Tongue (tissue), 3 donors: ENCODE measurements at places on chromosomes 13 and 19. TPM values are rescaled to one million over a fixed set of nuclear protein-coding genes. Genes with fewer than 3 reads are reported as not detected.

DNA sequence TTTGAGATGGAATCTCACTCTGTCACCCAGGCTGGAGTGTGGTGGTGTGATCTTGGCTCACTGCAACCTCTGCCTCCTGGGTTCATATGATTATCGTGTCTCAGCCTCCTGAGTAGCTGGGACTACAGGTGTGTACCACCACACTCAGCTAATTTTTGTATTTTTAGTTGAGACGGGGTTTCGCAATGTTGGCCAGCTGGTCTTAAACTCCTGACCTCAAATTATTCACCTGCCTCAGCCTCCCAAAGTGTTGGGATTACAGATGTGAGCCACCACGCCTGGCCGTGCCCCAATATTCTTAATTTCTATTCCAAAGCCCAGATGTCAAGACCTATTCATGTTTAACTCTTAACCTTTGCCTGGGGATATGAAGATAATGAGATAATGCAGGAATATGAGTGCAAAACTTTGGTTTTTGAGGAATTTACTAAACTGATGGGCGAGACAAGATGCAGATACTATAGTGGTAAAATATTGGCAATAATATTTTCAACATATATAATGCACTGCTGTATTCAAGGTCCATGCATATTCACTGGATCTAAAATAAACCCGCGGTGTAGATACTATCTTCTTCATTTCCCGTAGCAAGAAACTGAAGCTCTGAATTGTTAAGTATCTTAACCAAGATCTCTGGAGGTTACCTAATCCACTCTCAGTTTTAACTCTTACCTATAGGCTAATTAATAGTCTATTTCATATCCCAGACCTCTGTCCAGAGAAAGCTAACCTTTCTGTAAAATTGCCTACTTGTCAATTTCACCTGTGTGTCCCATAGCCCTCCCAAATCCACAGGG is 43.7 kb upstream of the HMGB1 start:
- DNase-seq, result no peak

DNA sequence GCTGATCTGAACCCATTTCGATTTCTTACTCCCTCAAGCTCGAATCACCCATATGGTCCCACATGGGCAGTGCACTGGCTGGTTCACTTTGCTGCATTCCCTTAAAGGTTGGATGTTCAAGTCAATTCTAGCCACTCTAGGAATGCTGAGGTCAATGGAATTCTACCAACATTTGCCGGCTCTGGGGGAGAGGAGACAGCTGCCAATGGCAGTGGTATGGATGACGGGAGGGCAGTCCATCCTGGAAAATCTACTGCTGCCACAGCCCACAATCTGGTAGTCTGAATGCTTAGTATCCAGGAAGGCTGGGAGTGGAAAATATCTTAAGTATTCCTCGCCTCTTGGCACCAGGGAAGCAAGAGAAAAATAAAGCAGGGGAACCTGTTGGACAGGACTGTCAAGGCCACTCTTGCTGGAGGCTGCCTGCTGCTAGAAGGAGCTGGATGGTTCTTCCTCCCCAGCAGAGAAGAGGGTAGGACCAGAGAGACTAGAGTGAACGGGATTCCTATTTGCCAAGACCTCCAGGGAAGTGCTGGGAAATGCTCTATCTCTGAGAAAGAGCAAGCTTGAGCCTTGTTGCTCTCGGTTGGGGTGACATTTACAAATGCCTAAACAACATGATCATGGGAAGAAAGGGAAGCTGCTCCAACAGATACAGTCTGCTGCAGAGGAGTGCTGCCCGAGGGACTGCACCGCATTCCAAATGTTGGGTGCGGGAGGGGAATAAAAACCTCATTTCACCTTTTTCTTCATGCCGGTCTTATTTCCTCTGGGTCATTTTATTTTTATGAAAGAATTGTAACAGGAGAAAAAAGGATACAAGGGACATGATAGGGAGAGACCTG is 20.7 kb upstream of the HMGB1 start:
- DNase-seq, result peak; percentile 57

DNA sequence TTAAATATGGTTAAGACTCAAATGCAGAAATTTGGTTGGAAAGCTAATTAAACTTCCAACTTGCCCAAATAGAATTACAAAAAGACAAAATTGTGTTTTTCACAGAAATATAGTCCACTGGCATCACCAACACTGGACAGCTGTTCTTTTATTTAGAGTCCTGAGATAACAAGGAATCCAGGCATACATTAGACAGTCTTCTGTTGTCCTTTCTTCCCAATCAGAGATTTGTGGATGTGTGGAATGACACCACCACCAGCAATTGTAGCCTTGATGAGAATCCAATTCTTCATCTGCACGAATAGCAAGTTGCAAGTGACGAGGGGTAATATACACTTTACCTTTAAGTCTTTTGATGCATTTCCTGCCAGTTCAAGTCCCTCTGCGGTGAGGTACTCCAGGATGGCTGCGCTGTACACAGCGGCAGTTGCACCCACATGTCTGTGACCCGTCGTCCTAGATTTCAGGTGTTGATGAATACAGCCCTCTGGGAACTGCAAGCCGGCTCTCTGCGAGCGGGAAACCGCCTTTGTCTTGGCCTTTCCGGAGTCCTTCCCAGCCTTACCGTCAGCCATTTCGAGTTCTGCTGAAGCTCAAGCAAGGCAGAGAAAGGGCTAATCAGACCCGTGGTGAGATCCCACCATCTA is 14.7 kb downstream of the UBAC2 start:
- DNase-seq, result no peak

DNA sequence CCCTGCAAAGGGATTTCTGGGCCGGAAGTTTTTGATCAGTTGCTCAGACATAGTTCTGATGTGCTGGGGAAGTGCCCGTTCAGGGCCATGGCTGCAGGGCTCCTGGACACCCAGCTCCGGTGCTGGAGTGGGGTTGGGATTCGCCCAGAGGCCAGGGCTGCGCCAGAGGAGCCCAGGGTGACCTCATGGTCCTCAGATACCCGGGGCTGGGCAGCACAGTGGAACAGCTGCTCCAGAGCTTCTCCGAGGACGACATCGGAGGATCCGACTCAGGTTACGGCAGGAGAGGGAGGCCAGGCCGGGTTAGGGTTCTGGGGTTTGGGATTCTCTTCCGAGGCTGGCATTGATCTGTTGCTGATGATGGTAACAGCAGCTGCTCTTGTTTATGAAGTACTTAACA is 20.9 kb downstream of the CARM1 start:
- DNase-seq, result peak; percentile 88

DNA sequence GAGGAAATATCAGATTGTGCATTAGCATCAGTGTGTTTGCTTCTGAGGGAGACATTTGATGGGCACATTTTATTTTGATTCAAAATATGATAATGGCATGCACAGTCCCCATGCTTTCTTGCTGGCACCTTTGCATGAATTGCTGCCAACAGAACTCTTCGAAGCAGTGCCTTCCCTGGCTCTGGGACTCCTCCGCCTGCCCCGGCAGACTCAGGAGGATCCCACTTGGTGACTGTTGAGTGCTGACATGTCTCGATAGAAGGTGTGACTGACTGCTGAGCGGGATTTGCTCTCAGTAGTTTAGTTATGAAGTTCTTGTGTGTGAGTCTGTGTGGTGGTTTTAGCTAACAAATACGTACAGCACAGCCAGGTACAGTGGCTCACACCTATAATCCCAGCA is 239.7 kb downstream of the FGF9 start:
- no peak for DNase-seq

DNA sequence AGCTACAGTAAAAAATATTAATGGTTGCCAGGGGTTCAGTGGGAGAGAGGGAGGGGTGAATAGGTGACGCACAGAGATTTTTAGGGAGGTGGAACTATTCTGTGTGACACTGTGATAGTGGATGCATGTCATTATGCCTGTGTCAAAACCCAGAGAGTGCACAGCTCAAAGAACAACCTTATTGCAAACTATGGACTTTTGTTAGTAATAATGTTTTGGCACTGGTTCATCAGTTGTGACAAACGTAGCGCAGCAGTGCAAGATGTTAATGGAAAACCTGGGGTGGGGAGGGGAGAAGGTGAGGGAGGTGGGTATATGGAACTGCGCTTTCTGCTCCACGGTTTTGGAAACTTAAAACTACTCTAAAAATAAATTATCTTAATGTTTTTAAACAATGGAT is 134.6 kb upstream of the RFC3 start:
- no peak for DNase-seq

GRCh38 chr13:106523576-106523975 is 11.9 kb downstream of the EFNB2 start:
- peak; percentile 67 for DNase-seq

DNA sequence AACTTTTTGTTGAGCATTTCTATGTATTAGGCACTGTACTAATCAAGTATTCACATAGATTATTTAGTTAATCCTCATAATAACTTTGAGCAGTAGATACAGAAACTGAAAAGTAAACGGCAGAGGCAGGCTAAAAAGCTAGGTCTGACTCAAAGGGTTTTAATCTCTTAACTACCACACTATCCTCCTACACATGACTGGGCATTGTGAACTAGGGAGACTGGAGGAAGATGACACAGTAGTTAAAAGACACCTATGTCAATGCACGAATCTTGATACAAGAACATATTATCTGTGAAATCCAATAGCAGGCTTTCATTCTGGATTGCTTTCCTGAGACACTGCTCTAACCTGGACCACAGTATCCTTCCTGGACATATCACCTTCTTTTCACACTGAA is 36.3 kb downstream of the MICU2 start:
- no peak for DNase-seq

DNA sequence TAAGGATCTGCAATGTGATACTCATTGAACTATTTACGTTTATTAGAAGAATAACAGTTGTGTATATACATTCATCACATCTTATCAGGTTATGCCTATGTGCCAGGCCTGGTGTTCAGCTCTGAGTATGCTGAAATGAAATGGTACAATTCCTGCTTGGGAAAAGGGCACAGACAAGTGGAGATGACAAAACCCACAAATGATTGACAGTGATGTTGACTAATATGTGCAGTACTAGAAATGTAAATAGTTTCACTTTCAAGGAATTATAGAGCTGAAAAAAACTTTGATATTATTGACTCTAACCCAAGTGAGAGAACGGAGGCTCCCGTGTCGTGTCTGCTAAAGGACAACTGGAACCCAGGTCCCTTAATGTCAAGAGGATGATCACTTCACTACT is 386.8 kb upstream of the DACH1 start:
- no peak for DNase-seq

The SIGLEC14 gene
- 0.21 TPM for total RNA-seq

The PPAN gene
- total RNA-seq, result 21.7 TPM
